Stimulated activated CD4-positive, alpha-beta T cell treated with anti-CD3 and anti-CD28 coated beads, Interleukin-12 subunit alpha, Interleukin-12 subunit beta, amount 100 ng/mL, for 48 hours (primary cell): ENCODE measurements at places on chromosomes 5 and 9.

DNA sequence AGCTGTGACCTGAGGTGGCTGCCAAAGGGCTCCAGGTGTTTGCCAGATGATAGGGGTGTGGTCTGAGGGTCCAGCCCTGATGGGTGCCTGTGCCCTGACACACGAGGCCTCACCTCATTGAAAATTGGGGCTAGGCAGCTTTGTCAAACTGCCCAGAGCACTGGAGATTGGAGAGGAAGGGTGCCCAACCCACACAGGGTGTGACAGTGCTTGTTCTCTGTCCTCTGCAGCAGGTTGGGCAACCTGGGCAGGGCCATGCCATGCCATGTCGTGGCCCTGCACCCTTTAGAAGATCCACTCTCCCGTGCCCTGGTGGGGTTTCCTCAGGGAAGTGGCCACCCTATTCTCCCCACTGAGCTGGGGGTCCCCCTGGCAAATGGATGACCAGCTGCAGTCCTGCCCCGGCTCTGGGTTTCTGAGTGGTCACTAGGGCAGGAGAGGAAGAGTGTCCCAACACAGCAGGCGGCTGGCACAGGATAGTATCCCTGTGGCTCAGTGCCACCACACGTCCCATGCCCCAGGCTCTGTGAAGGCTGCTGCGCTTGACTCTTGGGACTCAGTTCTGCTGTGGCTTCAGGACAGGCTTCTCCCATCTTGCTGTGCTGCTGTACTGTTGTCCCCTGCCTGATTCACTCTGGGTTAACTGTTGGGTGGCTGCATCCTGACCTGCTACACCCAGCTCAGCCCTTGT lies 100.8 kb upstream of the PITX1 start:
- DNase-seq, result no peak

DNA sequence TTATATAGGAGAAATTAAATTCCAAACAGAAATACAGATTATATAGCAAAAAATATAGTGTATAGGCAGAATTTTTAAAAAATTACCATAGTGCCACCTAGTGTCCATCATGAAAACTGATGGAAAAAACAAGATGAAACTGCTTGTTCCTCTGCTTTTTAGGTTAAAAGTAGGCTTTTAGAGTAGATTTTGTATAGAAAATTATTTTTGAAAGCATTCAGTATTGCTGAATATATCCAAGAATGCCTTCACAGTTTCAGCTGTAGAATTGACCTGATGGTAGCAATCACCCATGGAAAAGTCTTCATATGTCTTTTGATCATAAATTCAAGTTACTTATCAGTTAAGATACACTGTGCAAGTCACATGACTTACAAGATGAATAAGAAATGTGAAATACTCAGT lies 19.7 kb downstream of the RIOK2 start:
- no peak for DNase-seq

DNA sequence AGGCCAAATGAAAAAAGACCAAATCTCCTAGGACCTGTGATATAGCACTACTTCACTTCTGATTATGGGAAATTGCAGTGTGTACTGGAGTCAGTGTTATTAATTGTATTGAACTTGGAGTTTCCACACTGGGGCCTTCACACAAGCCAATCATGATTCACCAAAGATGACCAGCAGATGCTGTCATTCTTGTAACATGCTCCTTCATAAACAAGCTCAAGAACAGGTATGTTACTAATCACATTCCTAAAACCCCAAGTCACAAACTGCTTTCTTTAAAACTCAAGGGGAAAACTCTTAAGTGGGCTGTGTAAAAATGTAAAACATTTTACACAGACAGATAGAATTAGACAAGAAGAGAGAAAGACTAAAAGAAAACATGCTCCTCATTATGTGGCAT lies 5.6 kb downstream of the KLHL3 start:
- DNase-seq, result no peak

DNA sequence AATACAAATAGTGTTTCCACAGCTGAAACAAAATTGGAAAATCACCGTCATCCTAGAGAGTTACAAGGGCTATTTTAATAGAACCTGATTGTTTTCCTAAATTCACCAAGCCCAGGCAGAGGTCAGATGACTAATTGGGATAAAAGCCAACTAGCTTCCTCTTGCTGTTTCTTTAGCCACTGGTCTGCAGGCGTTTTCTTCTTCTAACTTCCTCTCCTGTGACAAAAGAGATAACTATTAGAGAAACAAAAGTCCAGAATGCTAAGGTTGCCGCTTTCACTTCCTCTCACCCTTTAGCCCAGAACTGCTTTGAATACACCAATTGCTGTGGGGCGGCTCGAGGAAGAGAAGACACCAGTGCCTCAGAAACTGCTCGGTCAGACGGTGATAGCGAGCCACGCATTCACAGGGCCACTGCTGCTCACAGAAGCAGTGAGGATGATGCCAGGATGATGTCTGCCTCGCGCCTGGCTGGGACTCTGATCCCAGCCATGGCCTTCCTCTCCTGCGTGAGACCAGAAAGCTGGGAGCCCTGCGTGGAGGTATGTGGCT lies at the start of gene TLR4:
Gene TLR4 (plus strand): TSS at position 380 of the 552 bp plus-strand sequence. CDS start 70 bp downstream, at position 450.
- DNase-seq, result no peak

DNA sequence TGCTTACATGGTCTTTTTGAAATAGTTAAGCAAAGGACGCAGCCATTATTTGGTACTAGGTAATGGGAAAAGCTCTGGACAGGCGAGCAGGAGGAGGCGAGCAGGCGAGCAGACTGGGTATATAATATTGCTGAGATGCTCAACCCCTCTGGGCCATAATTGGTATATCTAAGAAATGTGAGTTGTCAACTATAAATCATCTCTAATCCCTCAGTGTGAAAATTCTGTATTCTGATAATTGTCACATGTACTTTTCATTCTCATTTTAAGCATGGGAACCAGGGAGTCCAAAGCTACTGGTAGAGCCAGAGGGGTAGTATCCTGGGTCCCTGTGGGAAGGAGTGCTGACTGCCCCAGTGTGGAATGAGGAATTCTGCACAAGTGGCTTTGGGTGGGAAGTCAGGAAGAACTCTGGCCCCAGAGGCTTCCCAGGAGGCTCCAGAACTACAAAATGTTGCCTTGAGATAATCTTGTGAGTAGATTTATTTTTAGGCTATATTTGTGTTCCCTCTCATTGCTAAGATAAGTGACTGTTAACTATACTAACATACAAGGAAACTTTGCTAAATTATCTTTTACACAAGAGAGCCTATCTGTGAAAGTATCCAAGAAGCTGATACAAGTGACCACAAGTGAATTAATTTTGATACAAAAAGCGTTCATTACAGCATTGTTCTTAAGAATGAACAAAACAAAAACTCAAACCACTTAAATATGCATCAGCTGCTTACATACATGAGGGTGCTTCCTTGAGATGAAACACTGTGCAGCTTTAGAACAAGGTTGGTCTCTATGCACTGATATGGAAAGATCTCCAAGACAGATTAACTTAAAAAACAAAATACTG lies 70.5 kb upstream of the TNFAIP8 start:
- no peak for DNase-seq

- no peak for DNase-seq
Measured at GRCh38 chr5:157778121-157778805, 34.8 kb downstream of the LSM11 start.

DNA sequence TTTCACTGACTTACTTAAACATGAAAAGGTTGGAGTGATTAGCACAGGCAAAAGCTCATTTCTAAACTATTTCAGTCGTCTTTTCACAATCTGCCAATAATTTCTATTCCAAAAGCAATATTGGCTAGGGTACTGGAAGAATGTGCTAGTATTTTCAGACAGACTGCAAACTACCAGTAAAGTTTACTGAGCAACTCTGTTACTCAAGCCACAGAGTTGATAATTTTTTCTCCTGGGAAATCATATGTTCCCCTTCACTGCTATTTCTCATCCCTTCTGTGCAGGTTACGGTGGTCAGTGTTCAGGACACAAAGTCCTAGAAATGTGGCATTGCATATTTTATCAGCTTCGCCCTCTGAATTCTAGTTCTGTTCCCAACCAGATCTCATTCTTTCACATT lies 343.3 kb upstream of the TNC start:
- DNase-seq, result no peak

DNA sequence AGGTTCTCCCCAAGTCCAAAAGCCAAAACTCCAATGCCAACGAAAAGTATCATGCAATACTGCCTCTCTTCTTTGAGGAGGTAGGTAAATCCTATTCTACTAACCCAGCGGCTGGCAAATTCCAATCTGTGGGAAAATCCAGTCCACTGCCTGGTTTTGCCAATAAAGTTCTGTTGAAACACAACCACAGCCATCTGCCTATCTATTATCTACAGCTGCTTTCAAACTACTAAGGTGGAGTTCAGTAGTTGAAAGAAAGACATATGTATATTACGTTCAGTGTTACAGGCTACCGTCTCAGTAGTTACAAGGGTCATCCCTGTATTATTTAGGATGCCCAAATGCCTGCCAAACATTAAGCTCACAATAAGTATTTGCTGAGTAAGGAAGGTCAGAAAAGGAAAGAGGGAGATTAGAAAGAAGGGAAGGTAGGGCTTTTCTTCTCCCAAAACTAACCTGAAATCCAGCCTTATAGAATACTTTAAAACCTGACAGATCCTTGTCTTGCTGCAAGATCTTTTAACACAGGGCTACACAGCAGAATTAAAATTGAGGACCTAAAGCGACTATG lies 16.2 kb downstream of the ARL15 start:
- DNase-seq, result no peak

- no peak for DNase-seq
Measured at GRCh38 chr9:108537756-108538155, 318.0 kb downstream of the ACTL7B start.

DNA sequence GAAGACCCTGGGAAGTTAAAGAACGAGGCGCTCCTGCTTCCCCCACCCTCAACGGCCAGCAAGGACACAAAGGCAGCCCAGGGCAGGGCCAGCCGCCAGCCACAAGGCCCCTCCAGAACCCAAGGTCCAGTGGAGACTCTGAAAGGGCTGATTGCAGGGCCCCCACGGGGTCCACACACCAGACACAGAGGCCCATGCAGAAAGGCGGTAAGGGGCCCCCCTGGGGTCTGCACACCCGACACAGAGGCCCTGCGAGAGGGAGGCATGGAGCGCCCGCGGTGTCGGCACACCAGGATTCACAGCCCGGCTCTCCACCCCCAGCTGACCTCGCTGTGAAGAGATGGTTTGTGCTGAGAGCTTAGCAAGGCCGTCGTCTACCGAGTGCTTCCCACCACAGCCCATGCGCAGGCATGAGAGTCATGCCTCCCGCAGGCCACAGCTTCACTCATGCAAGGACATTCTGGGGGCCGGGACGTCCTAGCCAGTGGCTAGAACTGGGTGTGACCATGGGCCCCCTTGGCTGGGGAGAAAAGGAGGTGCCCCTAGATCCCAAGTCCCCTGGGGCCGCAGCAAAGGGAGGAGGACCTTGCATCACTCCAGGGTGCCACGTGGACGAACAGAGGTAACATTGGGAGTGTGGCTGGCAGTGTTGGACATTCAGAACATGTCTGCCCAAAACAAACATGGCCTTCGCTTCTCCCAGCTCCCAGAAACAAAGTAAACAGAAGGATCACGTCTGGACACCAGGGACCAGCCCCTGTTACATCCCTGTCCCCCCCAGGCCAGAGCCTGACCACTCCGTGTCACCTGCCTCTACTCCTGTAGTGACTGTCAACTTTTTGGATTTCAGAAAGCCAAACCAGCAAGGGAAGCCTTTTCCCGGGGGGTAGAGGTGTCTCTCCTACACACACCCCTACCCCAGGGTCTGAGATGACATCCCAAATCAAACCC lies 9.8 kb downstream of the BRD3 start:
- no peak for DNase-seq

GRCh38 chr5:153372425-153373129 lies 117.9 kb upstream of the GRIA1 start:
- no peak for DNase-seq

- DNase-seq, result no peak
Measured at GRCh38 chr5:65776441-65777141, 54.6 kb downstream of the NLN start.

GRCh38 chr9:89177012-89177943 lies 1.3 kb downstream of the SHC3 start:
- no peak for DNase-seq

DNA sequence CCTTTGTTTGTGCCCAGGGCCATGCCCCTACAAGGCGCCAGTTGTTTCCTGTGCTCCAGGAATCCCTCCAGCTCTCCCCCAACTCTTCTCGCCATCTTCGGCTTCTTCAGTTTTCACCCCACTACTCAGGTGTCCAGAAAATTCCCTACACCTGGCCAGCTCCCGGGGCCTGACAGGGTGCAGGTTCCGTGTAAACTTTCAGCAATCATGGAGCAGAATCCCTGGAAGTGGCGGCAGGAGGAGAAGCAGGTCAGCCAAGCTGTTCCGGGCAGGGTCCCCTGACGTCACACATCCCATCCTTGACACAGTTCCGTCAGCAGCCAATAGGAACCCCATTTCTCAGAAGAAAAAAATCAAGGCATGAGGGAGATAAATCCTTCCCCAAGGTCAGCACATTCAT lies 12.2 kb upstream of the ADGRD2 start:
- DNase-seq, result no peak

DNA sequence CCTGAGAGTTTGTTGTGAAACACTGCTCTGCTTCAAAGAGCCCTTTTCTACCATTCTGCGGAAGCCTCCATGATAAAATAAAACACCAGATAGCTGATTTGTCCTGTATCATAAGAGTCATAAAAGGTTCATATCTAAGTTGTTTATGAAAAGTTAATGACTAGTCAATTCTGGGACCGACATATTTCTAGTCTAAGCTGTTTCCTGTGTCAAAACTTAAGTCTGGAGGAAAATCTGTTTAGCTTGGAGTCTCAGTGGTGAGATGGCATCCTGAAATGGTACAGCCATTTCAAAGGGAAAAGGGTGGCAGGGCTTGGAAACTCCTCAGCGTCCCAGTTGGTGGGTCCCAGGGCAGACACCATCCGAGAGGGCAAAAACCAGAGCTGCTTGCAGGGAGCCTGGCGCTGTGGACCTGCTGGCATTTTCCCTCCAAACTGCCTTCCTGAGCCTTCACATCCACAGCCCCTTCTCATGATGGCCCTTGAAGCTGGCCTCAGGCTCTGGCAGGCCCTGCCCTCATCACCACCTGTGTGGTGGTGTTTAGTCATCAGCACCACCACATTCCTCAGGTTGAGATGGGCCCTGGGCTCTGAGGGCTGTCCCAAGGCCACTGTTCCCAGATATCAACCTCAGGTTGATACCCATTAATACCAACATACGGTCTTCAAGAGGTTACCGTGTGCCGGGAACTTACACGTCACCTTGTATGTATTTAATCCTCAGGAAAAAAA lies 184.0 kb downstream of the HSPA4 start:
- no peak for DNase-seq

- DNase-seq, result no peak
Measured at GRCh38 chr9:72402744-72403143, 37.7 kb upstream of the ZFAND5 start.

- no peak for DNase-seq
Measured at GRCh38 chr9:110371411-110372007, 33.8 kb upstream of the TXNDC8 start.

GRCh38 chr9:69122082-69122548 lies 52.0 kb upstream of the TJP2 start:
- no peak for DNase-seq

DNA sequence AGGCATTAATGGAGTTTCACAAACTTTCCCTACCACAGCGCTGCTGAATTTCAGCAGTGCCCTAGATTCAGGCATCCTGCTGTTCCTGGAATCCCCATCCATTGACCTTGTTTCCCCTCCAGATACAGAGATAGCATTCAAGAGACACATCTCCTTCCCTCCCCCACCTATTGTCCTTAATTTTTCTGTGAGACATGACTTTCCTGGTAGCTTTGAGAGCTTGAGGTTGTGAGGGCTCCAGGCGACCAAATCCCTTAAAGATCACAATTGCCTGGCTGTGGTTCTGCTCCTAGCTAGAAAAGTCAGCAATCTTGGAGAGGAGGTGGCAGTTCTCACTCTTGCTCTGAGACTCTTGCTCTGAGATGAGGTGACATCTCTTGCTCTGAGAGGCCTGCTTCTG lies 48.0 kb downstream of the PRR16 start:
- no peak for DNase-seq
